Daoy (cell line): ENCODE measurements at places on chromosomes 16 and 17. TPM values are rescaled to one million over a fixed set of nuclear protein-coding genes. Genes with fewer than 3 reads are reported as not detected.

Gene SDK2
- total RNA-seq = 0.33 and 0.74 TPM in 2 replicates

Gene PITPNM3
- total RNA-seq = 0.33 and 0.51 TPM in 2 replicates

Gene SHCBP1
- 34.6 and 37.7 TPM in 2 replicates for total RNA-seq

Gene RGS11
- total RNA-seq = 0.06 TPM in 1 of 2 replicates, not detected in the other

Gene PRRT2
- total RNA-seq = 0.29 TPM in 1 of 2 replicates, not detected in the other

Gene SLC52A1
- total RNA-seq = not detected in 2 replicates

Gene TCAP
- not detected in 2 replicates for total RNA-seq

Gene STXBP4
- 9.4 and 19.5 TPM in 2 replicates for total RNA-seq

Gene ICAM2
- 5.0 and 7.7 TPM in 2 replicates for total RNA-seq

Gene KRT9
- total RNA-seq = not detected in 2 replicates

Gene NOD2
- 0.06 and 0.30 TPM in 2 replicates for total RNA-seq

Gene ZNF287
- 6.6 and 8.3 TPM in 2 replicates for total RNA-seq

Gene CMTM2
- total RNA-seq = not detected in 2 replicates

Gene TMED6
- not detected in 2 replicates for total RNA-seq

Gene ARHGAP44
- total RNA-seq = 4.6 and 5.7 TPM in 2 replicates

Gene DHX58
- total RNA-seq = 1.3 and 3.1 TPM in 2 replicates

Gene HES7
- 0.40 and 0.92 TPM in 2 replicates for total RNA-seq

Gene EMP2
- total RNA-seq = 14.2 and 15.5 TPM in 2 replicates

Gene RILP
- 7.7 and 40.7 TPM in 2 replicates for total RNA-seq

Gene CHST5
- 0.30 TPM in 1 of 2 replicates, not detected in the other for total RNA-seq

Gene UNC45B
- not detected in 2 replicates for total RNA-seq

Gene NOB1
- total RNA-seq = 15.6 and 18.9 TPM in 2 replicates

Gene SCGB1C2
- not detected in 2 replicates for total RNA-seq

Gene PLA2G10
- not detected in 2 replicates for total RNA-seq

Gene COX10
- total RNA-seq = 13.9 and 26.9 TPM in 2 replicates

Gene AOC3
- total RNA-seq = 0.06 and 0.11 TPM in 2 replicates

Gene UMOD
- total RNA-seq = not detected in 2 replicates

Gene PPM1E
- 2.1 and 2.5 TPM in 2 replicates for total RNA-seq

Gene RAB37
- not detected in 2 replicates for total RNA-seq

Gene TNK1
- 2.6 and 4.5 TPM in 2 replicates for total RNA-seq

Gene CAVIN1
- 192 and 215 TPM in 2 replicates for total RNA-seq

Gene CLEC18A
- total RNA-seq = 1.2 TPM in 1 of 2 replicates, not detected in the other

Gene WNT9B
- total RNA-seq = 0.06 TPM in 1 of 2 replicates, not detected in the other

Gene ERN2
- total RNA-seq = 0.11 TPM in 1 of 2 replicates, not detected in the other

Gene LGALS9B
- total RNA-seq = not detected in 2 replicates

Gene DNAI2
- not detected in 2 replicates for total RNA-seq

Gene SLC16A5
- total RNA-seq = 0.24 TPM in 1 of 2 replicates, not detected in the other

Gene MT1H
- total RNA-seq = not detected in 2 replicates

Gene ZCCHC14
- total RNA-seq = 3.0 and 4.2 TPM in 2 replicates

Gene BICDL2
- not detected in 2 replicates for total RNA-seq

Gene CD300E
- not detected in 2 replicates for total RNA-seq

Gene KRTAP4-3
- not detected in 2 replicates for total RNA-seq

Gene OR1G1
- total RNA-seq = not detected in 2 replicates

Gene CDH13
- total RNA-seq = 32.9 and 36.5 TPM in 2 replicates

Gene TEDC2
- total RNA-seq = 21.1 and 29.3 TPM in 2 replicates

Gene CASKIN1
- 0.06 TPM in 1 of 2 replicates, not detected in the other for total RNA-seq

Gene MYOCD
- total RNA-seq = 1.4 and 2.5 TPM in 2 replicates

Gene LDAF1
- 9.3 and 18.1 TPM in 2 replicates for total RNA-seq

Gene KRTAP4-12
- not detected in 2 replicates for total RNA-seq

Gene SOST
- 0.29 TPM in 1 of 2 replicates, not detected in the other for total RNA-seq

Gene WSCD1
- 9.2 and 9.8 TPM in 2 replicates for total RNA-seq

Gene TBC1D3K
- total RNA-seq = not detected in 2 replicates

Gene CHST6
- 0.30 and 0.51 TPM in 2 replicates for total RNA-seq

Gene PRMT7
- 37.9 and 74.9 TPM in 2 replicates for total RNA-seq

Gene HMOX2
- total RNA-seq = 38.6 and 41.3 TPM in 2 replicates
